ENCODE measurements at places on chromosomes 5 and 9.

DNA sequence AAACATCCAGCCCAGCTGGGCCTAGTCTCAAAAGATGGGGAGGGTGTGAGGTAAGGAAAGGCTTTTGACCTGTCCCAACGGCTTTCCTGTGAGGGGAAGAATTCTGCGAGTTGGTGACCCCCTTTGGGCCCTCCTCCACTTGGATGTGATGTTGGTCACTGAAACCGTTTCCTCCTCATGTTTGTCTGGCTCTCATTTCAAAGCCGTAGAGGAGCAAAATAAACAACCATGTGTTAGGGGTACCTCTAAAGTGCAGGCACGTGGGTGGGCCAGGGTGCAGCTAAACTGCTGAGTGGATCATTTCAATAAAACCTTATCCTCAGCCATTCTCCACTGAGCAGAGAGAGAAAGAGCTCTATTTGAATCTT, 84.3 kb upstream of the MELK start:
- no peak for DNase-seq

GRCh38 chr9:14313951-14314423, at the start of gene NFIB:
Gene NFIB, minus strand, starts transcription at chr9:14314141. Its CDS starts 630 bp downstream, at chr9:14313511.
- DNase-seq, result no peak

GRCh38 chr9:74147906-74148305, 349.2 kb upstream of the RORB start:
- no peak for DNase-seq

GRCh38 chr5:82661462-82661861, 383.3 kb upstream of the RPS23 start:
- no peak for DNase-seq

- DNase-seq, result no peak
Observed at GRCh38 chr5:168015506-168015905, 275.9 kb upstream of the WWC1 start.

DNA sequence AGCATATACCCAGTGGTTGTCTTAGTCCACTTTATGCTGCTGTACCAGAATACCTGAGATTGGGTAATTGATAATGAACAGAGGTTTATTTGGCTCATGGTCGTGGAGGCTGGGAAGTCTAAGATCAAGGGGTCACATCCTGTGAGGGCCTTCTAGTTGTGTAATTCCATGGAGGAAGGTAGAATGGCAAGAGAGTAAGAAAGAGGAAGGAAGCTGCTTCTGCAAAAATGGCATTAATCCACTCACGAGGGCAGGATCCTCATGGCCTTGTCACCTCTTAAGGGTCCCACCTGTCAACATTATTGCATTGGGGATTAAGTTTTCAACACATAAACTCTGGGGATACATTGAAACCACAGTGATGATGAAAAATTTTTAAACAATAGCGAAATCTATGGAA, 17.0 kb downstream of the BTNL8 start:
- no peak for DNase-seq

DNA sequence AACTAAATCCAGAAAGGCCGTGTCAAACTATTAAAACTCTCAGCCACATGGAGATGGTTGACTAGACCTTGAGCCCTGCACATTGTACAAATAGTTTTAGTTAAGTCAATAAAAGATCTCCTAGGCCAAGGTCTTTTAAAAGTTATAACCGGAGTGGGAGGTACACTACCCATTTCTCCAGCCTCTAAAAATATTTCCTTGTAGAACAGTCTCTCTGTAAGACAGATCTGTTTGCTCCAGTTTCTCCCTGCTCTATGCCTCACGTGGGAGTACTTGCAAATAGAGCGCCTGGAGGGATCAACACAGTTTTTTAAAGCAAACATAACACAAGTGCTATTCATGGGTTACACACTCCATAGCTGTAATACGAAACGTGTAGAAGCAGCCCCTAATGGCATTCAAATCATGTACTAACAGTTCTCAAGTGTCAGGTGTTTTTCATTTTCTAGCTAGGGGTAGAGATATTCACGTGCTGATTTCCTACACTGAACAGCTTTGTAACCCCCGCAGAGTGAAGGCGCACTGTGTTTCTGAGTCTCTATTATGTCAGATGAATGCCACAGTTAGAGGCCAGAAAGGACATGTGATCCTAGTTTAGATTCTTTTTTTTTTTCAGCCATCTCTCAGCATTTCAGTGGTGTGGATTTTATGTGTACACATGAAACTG, 703.4 kb upstream of the GRAMD2B start:
- no peak for DNase-seq

GRCh38 chr9:99718631-99719030, 103.1 kb upstream of the NR4A3 start:
- no peak for DNase-seq

DNA sequence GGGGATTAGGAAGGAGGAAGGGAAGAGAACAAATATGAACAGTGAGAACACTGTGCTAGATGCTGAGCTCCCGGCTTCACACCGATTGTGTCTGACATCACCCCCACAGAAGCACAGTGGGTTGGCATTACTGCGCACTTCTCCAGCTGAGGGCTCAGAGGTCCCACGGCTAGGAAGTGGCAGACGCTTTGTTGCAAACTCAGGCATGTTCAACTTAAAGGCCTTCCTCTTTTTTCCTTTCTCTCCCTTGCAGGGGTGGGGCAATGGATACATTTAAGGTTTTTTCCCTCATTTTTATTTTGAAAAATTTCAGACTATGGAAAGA, 15.5 kb upstream of the SHB start:
- DNase-seq, result no peak

All from CD4-positive, alpha-beta T cell treated with Interleukin-12 subunit alpha and Interleukin-12 subunit beta, for 1 hour (primary cell).